ENCODE measurements at places on chromosomes 2 and 18. TPM values are rescaled to one million over a fixed set of nuclear protein-coding genes. Genes with fewer than 3 reads are reported as not detected.

DNA sequence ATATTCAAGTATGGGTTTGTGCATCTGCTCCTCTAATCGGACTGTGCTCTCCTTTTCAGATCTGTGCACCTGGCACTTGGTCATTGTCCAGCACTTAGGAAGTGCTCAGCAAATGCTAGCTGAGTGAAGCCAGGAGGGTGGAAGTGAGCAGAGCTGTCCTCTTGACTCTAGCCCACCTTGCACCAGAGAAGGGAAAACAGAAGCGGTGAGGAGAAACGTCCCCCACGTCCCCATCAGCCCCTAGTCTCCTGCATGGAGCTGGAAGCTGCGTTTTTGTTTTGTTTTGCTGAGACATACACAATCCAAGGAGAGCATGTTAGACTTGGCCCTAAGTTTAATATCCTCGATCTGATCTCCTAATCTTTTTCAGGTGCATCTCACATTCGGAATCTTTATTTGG is 73.6 kb downstream of the EN1 start:
- no peak for DNase-seq

DNA sequence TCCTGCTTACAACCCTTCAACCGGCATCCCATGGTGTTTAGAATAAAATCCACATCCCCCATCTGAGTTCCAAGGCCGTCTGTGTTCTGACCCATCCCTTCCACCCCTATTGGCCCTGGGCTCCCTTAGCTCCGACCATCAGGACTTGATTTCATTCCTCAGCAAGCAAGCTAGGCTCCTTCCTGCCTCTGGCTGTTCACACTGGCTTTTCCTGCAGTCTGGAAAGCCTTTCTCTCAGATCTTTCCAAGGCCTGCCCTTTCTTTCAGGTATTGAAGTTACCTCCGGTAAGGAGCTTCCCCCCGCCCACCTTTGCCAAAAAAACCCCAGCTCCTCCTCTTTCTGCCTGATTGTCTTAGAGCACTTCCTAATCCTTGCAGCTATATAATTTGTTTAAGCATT is 86.8 kb downstream of the CLIP4 start:
- no peak for DNase-seq

The POTEC gene
- not detected for total RNA-seq

GRCh38 chr2:140154271-140154670 is 1374.1 kb upstream of the NXPH2 start:
- DNase-seq = no peak

- no peak for DNase-seq
These were observed 61.7 kb downstream of the LIPG start for GRCh38 chr18:49623571-49623970.

The CASP10 gene
- total RNA-seq = 5.0 TPM

DNA sequence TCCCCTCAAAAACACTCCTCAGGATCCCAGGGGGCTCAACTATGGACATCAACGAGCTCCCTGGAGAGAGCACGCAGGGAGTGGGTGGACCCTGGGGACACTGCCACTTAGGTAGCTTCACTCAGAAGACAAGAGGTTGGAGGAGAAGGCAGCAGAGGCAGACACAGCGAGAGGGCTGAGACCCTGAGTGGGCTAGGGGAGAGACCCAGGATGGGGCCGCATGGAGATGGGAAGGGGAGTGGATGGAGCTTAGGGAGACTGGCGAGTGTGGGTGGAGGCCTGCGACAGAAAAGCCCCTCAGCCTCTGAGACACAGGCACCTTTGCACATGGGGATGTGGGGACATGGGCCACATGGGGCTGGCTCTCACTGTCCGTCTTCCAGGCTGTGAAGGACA is 70.9 kb downstream of the ASB1 start:
- no peak for DNase-seq

DNA sequence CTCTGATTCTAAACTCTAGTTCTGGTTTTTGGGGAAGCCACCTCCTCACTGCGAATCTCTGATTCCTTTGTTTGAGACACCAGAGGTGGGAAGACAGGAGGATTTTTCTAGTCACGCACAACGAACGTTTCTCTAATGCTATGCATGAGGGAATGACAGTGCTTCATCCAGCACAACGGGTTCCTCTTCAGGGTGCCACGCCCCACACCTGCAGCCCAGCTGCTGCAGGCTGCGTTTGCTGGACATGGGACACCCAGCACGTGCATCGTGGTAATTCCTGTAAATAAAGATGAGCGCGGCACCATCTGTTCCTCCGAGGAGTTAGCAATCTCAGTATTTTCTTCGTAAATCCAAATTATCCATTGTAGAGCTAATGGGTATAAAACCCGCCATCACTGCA is 37.5 kb upstream of the TPO start:
- no peak for DNase-seq

- no peak for DNase-seq
These were observed 268.2 kb upstream of the FBXO11 start for GRCh38 chr2:48174503-48174902.

DNA sequence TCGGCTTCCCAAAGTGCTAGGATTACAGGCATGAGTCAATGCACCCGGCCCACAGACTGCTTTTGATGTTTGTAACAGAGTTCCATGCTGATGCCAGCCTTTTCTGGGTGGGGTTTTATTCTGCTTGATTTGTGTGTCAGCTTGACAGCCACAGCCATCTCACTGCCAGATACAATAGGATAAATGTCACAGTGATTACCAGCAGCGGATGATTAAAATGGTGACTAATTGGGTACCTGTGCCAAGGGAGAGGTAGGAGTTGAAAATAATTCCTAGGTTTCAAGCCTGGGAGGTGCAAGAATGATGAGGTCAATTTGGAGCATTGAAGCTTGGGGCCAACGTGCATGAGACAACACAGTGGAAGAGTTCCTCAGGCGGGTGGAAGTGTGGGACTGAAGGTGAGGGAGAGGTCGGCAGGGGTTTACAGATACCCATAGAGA is 39.4 kb downstream of the SH2D6 start:
- no peak for DNase-seq

DNA sequence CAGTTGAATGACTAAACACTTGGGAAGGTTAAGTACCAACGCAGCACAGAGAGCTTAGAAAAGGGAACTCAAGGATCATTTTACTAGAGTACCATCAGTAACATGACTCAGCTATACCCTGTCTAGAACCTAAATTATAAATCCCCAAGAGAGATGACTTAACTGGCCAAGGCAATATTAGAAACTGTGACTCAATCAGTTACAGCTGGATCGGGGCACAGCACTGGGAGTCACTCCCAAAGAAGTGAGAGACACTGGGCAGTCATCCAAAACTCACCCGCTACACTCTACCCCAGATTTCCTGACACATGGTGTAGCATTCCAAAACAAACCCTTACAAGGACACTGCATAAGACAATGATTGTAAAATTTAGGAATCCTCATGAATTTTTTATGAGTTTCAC is 17.7 kb downstream of the IWS1 start:
- DNase-seq = peak; percentile 78

GRCh38 chr2:79977792-79978191 is 326.8 kb downstream of the LRRTM1 start:
- no peak for DNase-seq

- DNase-seq = no peak
These were observed 180.1 kb upstream of the APCDD1 start for GRCh38 chr18:10274301-10274700.

DNA sequence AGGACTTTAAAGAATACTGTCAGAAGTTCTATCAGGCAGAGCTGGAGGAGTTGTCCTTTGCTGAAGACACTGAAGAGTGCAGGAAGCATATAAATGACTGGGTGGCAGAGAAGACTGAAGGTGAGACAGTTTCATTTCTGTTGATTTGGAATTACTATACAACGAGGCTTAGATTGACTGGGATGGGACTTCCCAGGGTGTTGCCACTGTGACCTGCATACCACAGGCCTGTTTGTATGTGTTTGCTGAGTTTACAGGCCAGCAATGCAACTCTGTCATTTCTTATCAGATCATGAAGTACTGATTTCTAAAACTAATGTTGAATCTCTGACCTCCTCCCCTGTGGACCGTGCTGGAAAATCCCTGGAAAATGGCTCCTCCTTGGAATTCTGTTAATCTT is 11.8 kb downstream of the SERPINB8 start:
- DNase-seq = no peak

GRCh38 chr2:10028988-10029874 is 14.1 kb upstream of the KLF11 start:
- peak; percentile 90 for DNase-seq

DNA sequence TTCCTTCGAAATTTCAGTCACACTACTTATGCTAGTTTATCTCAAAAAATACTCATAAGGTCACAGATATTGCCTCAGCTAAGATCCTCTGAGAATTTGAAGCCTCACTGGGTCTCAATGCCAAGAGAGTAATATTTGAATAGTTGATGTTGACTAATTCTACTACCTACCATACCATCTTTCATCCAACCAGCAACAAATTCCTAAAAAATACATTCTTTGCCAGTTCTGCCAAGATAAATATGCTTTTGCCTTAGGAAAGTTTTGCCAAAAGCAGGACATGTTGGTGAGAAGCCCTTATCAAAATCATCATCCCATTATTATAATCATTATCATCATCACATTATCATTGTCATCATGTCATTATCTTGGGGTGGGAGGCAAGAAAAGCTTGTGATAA is 544.6 kb upstream of the ZEB2 start:
- no peak for DNase-seq

GRCh38 chr18:76993573-76993972 is 139.0 kb downstream of the MBP start:
- DNase-seq = no peak

The LYPD1 gene
- 3.3 TPM for total RNA-seq

- no peak for DNase-seq
These were observed 191.5 kb upstream of the FANCL start for GRCh38 chr2:58432491-58433170.

GRCh38 chr18:76384114-76384790 is 110.8 kb downstream of the ZNF516 start:
- no peak for DNase-seq

- DNase-seq = no peak
These were observed 349.2 kb downstream of the XIRP2 start for GRCh38 chr2:167237478-167237877.

The ERBB4 gene
- 13.8 TPM for total RNA-seq

DNA sequence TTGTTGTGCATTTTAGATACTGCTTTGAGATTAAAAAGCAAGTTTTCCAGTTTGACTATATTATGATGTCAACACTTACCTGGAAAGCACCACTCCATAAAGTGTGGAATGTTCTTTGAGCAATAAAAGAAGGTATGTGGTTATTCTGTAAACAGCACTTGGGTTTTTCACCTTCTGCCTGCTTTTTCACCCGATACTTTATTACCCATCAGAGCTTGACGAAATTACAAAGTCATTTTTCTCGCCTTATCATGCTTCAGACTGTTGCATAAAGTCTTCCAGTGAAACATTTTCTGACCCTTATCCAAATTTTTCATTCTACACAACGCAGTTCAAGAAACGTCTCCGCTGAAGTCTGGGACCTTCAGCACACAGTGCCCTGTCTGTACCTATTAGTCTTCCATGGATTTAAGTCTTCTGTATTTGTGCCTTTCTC is 25.2 kb downstream of the CAB39 start:
- DNase-seq = no peak

GRCh38 chr2:152623076-152623740 is 94.1 kb downstream of the PRPF40A start:
- no peak for DNase-seq

The NEU4 gene
- not detected for total RNA-seq

The VWA3B gene
- total RNA-seq = 0.51 TPM

The WBP1 gene
- 47.7 TPM for total RNA-seq

DNA sequence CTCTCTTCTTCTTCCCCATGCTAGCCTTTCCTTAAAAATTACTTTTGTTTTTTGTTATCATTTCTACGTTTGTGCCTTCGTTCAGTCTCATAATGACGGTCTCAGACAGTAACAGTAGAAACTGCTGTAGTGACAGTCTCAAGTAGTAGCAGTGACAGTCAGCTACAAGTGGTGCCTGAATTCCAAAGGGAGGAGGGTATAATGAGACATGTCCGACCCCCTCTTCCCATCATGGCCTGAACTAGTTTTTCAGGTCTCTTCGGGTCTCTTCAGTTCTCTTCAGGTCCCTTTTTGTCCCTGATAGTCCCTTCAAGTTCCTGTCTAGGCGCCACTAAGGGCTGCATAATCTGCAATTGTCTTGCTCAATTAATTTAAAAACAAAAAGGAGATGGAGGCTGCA is 12.6 kb downstream of the TMEM131 start:
- DNase-seq = no peak

DNA sequence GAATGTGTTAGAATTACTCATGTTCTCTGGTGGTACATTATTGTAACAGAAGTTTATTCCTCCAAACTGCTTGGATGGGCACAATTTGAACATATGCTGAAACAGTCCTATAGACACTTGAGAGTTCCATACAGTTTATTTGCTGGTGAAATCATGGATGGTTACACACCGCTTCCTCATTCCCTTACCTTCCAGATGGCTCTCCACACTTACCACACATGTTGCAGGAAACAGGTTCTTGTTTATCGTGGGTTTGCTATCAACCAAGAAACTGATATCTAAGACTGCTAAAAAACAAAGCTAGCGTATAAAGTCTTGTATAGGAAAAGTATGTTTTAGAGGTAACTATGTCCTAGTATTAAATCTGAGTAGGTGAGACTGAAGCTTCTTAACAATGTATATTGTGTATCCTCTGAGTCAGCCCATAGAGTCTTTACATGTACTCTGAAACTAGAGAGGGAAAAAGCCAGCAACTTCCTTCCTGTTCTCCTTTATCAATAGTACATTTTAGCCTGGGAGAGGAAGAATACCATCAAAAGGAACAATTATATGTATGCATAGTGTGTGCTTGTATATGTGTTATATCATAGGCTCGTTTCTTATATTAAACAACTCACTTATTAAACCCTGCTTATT is 313.1 kb downstream of the PLCL1 start:
- DNase-seq = no peak

The IGFBP5 gene
- 191 TPM for total RNA-seq

- DNase-seq = no peak
These were observed 18.2 kb upstream of the PCBP1 start for GRCh38 chr2:70069049-70069448.

The RUFY4 gene
- total RNA-seq = not detected

DNA sequence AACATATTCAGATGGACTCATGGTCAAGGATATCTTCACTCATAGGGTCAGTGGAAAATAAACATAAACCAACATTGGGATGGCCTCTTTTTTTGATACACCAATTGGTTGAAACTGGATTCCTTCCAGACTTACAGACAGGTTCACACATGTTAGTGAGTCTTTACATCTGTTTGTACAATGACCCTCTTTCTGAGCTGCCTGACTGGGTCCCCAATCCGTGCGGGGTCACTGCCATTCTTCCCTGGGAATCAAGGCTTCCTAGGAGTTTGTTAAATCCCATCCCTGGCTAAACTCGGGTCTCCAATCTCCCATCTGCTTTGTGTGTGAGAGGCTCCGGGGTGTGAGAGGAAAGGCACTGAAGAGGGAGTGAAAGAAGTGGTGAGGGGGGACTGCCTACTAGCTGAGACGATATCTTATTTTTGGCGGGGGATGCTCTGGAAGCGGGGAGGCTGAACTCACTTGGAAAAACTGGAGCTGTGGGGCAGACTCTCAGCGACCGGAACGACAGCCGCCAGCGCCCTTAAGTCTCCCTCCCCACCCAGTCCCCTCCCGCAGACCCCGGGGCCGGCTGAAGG is 487 bp downstream of the STARD6 start:
- DNase-seq = peak; percentile 76

- DNase-seq = no peak
These were observed 28.6 kb upstream of the COPS8 start for GRCh38 chr2:237057107-237057506.

Data from cardiac septum (tissue), 1 donor.